Central memory CD8-positive, alpha-beta T cell (primary cell): ENCODE measurements at places on chromosomes 12 and 14.

DNA sequence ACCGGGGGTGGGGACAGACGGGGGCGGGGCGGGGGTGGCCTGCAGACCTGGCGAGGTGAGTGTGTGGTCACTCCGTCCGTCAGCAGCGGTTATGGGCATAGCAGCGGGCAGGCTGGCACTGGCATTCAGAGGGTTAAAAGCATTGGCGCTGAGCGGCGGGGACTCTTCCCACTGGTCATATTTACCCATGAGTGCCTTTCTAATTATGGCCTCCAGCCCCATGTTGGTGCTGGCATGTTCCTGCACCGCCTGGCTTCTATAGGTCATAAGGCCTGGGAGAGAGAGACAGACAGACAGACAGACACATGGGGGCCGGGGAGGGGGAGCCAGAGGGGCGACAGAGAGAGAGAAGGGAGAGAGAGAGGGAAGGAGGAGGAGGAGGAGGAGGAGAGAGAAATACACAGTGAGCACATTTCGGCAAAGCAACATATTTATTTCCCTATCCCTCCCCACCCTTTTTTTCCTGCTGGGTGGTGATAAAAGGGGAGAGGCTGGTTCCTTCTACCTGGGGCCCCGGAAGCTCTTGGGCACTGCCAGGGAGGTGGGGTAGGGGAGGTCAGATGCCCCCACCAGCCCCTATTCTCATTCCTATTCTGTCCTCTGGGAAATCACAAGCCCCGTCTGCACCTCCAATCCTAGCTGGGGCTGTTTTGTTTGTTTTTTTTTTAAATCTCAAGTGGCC is 32.6 kb downstream of the RFLNA start:
- no peak overlapping the region for H3K4me3 ChIP-seq
- H3K36me3 ChIP-seq: peaks cover 44% of the 10 kb centered on the region
- H3K4me1 ChIP-seq: no peaks in the 10 kb centered on the region
- no peaks in the 10 kb centered on the region for H3K27me3 ChIP-seq
- H3K27ac ChIP-seq: peak overlapping the region; percentile 8

DNA sequence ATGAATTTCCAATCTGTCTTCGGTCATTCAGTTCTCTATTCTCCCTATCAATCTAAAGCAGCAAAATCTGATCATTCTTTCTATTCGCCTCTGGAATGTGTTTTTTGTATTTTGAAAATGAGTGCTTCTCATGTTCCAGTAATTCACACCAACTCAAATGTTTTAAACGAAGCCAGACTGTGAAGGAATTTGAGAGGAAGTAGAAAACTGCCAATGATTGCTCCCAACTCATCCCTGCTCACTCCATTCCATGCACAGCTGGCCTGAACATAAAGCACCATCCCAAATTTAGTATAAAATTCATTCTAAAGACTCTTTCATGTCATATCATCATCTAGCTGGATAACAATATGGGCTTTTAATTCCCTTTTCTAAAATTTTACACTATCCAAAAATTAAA is 123.8 kb downstream of the DUSP6 start:
- H3K27me3 ChIP-seq: peaks cover 4% of the 10 kb centered on the region
- H3K36me3 ChIP-seq: no peaks in the 10 kb centered on the region
- no peak overlapping the region for H3K4me3 ChIP-seq
- no peak overlapping the region for H3K27ac ChIP-seq

GRCh38 chr12:119204671-119205285 is 26.0 kb downstream of the HSPB8 start:
- H3K27ac ChIP-seq: no peak overlapping the region
- no peaks in the 10 kb centered on the region for H3K4me1 ChIP-seq
- DNase-seq: no peak
- H3K27me3 ChIP-seq: no peaks in the 10 kb centered on the region
- H3K36me3 ChIP-seq: no peaks in the 10 kb centered on the region

- H3K36me3 ChIP-seq: no peaks in the 10 kb centered on the region
- DNase-seq: no peak
- peak overlapping the region; percentile 79 for H3K27ac ChIP-seq
- no peaks in the 10 kb centered on the region for H3K27me3 ChIP-seq
- H3K4me1 ChIP-seq: peaks cover 11% of the 10 kb centered on the region
- no peak overlapping the region for H3K4me3 ChIP-seq
Observed at GRCh38 chr12:77032406-77032805, 33.0 kb downstream of the E2F7 start.
